Activated naive CD4-positive, alpha-beta T cell treated with anti-CD3 and anti-CD28 coated beads, Interleukin-2, amount 50 U/mL, for 72 hours (primary cell): ENCODE measurements at places on chromosomes 3 and 15. TPM values are rescaled to one million over a fixed set of nuclear protein-coding genes. Genes with fewer than 3 reads are reported as not detected.

SCAANT1 gene
- total RNA-seq: not detected

PCBP4 gene
- 14.3 TPM for total RNA-seq

KCTD6 gene
- total RNA-seq: 5.7 TPM

NDUFAF3 gene
- total RNA-seq: 60.3 TPM

ISLR gene
- total RNA-seq: not detected

LINGO1 gene
- total RNA-seq: not detected

SLITRK3 gene
- not detected for total RNA-seq

GRCh38 chr15:56533731-56534403 is 68.9 kb upstream of the MNS1 start:
- DNase-seq: no peak

- no peak for DNase-seq
These were observed 198.0 kb upstream of the PFN2 start for GRCh38 chr3:150168698-150169097.

- no peak for DNase-seq
These were observed 55.6 kb downstream of the CCR3 start for GRCh38 chr3:46297658-46298423.

- DNase-seq: no peak
These were observed 74.2 kb upstream of the SATB1 start for GRCh38 chr3:18499301-18499700.

GRCh38 chr3:143720381-143720780 is 127.9 kb downstream of the SLC9A9 start:
- DNase-seq: no peak

GRCh38 chr15:35674873-35675781 is 129.2 kb upstream of the DPH6 start:
- DNase-seq: no peak

DNA sequence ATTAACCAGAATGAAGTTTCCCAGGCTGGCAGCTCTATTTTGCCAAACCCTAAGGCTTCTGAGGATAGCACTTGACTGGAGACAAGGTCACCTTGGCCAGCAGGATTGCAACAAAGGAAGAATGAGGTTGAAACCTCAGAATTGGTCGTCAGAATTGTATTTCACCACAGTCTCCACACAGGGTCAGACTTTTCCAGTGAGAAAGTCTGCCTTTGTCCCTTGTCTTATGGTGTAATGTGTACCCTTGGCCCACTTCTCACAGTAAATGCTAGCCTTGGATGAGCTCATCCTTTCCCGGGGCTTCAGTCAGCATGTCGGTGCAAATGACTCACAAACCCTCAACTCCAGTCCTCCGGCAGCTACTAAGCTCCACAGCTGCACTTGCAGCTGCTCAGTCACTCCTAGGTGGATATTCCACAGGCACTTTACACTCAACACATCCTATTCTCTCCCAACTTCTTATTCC is 19.7 kb downstream of the SSR3 start:
- no peak for DNase-seq

GRCh38 chr3:195407531-195408409 is 35.0 kb downstream of the ACAP2 start:
- no peak for DNase-seq

DNA sequence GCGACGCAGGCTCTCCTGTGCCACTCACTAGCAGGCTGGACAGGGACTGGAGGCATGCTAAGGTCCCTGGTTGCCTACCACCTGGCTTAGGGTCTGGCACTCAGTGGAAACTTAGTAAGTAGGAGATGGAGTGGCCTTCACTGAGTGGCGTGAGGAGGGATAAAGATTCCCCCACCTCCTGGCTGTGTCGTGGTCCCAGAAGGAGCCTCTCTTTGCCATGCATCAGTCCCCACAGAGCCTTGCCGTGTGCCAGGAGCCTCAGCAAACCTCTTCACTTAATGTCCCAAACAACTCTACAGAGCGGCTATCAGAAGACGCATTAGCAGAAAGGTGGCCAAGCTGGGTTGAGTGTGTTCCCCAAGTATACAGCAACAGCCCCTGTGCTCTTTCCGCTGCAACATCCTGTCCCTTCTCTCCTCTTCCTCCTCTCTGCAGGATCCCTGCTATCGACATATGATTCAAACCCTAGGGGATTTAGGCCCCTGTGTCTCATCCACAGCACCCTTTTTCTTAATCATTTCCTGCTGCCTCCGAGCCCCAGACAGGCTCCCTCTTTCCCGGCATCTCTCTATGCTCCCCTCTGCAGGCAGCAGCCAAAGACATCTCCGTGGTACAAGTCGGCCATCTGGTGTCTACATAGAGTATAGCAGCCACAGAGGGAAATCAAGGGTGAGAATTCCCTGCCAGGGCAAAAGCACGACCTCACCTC is 66.7 kb downstream of the SLC6A1 start:
- peak; percentile 51 for DNase-seq

DNA sequence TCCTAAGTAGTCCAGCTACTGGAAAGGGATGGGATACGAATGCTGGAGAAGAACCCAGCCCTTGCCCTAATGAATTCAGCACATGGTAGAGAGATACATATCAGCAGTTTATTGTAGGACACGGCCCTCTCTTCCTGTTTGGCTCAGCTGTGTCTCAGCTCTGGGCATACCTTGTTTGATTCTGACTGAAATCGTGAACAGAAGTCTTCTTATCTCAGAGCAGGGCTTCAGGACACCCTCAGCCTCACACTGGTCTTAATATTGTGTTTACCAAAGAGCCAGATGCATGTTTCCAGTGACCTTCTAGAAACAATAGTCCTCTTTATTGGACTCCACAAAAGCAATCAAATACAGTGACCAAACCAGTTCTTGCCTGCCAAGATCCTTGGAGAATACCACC is 54.7 kb downstream of the FAM174B start:
- DNase-seq: no peak

DNA sequence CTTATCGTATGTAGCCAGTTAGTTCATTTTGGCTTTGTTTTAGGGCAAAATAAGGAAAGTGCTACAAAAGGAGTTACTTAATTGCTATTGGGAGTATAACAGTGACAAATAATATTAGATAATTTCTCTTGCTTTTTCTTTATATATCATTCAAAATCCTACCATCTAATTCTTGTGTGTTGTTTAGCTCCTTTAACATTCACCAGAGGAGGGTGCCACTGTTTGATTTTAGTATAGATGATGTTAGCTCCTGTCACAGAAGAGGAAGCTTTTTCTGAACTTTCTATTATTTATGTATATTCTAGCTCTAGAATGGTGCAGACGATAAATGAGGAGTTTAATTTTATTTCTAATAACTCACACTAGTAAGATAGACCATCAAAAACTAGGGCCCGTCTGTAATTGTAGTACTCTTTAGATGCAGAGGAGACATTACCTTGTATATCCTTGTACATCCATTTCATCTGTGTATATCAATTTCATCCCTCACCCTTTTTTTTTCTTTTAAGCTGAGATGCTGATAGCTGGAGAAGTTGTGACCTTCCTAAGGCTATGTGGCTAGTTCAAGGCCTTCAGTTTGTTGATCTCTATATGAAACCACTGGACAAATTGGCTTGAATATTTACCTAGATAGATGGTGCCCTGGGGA is 3.0 kb downstream of the PPM1L start:
- DNase-seq: no peak

GRCh38 chr15:75927601-75928000 is 23.9 kb downstream of the FBXO22 start:
- no peak for DNase-seq
